Vagina (tissue), 2 donors: ENCODE measurements at places on chromosomes 1 and 21. TPM values are rescaled to one million over a fixed set of nuclear protein-coding genes. Genes with fewer than 3 reads are reported as not detected.

SPRR1B gene
- total RNA-seq: 216 TPM

NR1I3 gene
- total RNA-seq: not detected

SHISAL2A gene
- 3.2 TPM for total RNA-seq

NCAM2 gene
- 4.7 TPM for total RNA-seq

ANGPTL3 gene
- not detected for total RNA-seq

SPRR2B gene
- total RNA-seq: not detected

DYRK1A gene
- total RNA-seq: 78.1 TPM

PTPRC gene
- 33.4 TPM for total RNA-seq

ASAP3 gene
- 79.1 TPM for total RNA-seq

GPR37L1 gene
- 0.25 TPM for total RNA-seq

SCAMP3 gene
- total RNA-seq: 44.7 TPM

FCRL6 gene
- not detected for total RNA-seq

DDAH1 gene
- total RNA-seq: 10.3 TPM

TMEM82 gene
- not detected for total RNA-seq

ANKRD45 gene
- total RNA-seq: not detected

NPL gene
- total RNA-seq: 16.2 TPM

DNALI1 gene
- 4.7 TPM for total RNA-seq

DYNLT5 gene
- total RNA-seq: 0.98 TPM

LRRC7 gene
- total RNA-seq: not detected

LDLRAD1 gene
- total RNA-seq: not detected

WDR64 gene
- total RNA-seq: not detected

RNF207 gene
- 19.4 TPM for total RNA-seq

INSRR gene
- not detected for total RNA-seq

S100A7A gene
- total RNA-seq: not detected

LRRC41 gene
- 58.4 TPM for total RNA-seq

FCAMR gene
- total RNA-seq: not detected

ZBTB8A gene
- total RNA-seq: 10.1 TPM

KCNE2 gene
- not detected for total RNA-seq

S100A3 gene
- 9.6 TPM for total RNA-seq

HAPLN2 gene
- total RNA-seq: not detected

VWA5B1 gene
- total RNA-seq: not detected

LCE1D gene
- total RNA-seq: not detected

RGS13 gene
- total RNA-seq: 0.98 TPM

FNDC10 gene
- total RNA-seq: 6.1 TPM

OLIG2 gene
- not detected for total RNA-seq

TNFRSF1B gene
- 41.0 TPM for total RNA-seq

BEND5 gene
- 8.6 TPM for total RNA-seq

TMEM200B gene
- 25.8 TPM for total RNA-seq

GPR161 gene
- 15.7 TPM for total RNA-seq

NBPF4 gene
- not detected for total RNA-seq

C1QTNF12 gene
- not detected for total RNA-seq

DMRTA2 gene
- not detected for total RNA-seq

ADGRB2 gene
- total RNA-seq: 3.9 TPM

UBASH3A gene
- 6.4 TPM for total RNA-seq

BSND gene
- not detected for total RNA-seq

SHISA4 gene
- total RNA-seq: 16.2 TPM

LINGO4 gene
- 0.98 TPM for total RNA-seq

HES4 gene
- 34.6 TPM for total RNA-seq

AKT3 gene
- total RNA-seq: 61.9 TPM

WNT3A gene
- total RNA-seq: not detected

C1orf159 gene
- total RNA-seq: 11.8 TPM

ZMPSTE24 gene
- total RNA-seq: 25.5 TPM

LHX8 gene
- not detected for total RNA-seq

SERTAD4 gene
- total RNA-seq: 2.7 TPM

C4BPA gene
- not detected for total RNA-seq

C1orf94 gene
- total RNA-seq: not detected
